ENCODE measurements at places on chromosomes 16 and 17.

GRCh38 chr17:4942760-4943508 lies 2.9 kb downstream of the RNF167 start:
- no peak for DNase-seq

GRCh38 chr17:33113276-33113990 lies 121.8 kb downstream of the SPACA3 start:
- DNase-seq: no peak

DNA sequence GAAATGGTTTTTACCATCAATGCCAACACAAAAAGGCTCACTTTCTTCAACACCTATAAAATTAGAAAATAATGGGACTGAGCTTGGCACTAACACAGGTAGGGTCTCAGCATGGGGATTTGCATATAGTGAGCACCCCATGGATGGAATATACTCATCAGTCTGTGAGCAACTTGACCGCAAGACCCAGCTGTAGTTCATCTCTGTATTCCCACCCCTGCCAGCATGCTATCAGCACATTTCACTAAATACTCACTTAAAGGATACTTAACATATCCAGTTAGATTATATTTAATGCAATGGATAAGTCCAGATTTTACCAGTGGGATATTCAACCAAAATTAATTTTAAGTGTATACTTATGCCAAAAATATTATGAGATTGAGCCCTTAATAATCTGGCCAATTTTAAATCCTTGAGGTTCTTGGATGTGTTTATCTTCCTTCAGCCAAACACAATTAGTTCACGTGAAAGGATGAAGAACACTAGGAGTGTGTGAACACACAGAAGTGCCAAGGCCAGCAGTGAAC lies 66.7 kb downstream of the C16orf95 start:
- DNase-seq: no peak

DNA sequence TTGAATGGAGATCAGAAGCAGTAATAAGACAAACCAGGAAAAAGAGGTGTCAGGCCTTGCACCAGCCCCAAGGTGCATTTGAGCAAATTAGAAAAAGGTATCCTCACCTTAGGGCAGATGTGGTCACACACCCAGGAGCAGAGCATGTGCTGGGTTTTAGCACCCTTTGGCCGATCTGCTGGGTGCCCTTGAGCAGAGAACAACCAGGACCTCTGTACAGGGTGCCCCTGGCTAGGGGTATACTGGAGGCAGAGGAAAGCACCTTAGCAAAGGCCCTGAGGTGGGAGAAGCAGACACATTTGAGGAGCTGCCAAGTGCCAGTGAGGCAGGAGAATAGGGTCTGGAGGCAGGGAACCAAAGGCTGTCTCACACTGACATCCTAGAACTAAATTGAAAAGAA lies 67.0 kb downstream of the IQCK start:
- no peak for DNase-seq

GRCh38 chr17:78101542-78101941 lies 27.0 kb downstream of the TMC6 start:
- DNase-seq: no peak

GRCh38 chr17:68175416-68175815 lies 72.4 kb upstream of the AMZ2 start:
- no peak for DNase-seq

DNA sequence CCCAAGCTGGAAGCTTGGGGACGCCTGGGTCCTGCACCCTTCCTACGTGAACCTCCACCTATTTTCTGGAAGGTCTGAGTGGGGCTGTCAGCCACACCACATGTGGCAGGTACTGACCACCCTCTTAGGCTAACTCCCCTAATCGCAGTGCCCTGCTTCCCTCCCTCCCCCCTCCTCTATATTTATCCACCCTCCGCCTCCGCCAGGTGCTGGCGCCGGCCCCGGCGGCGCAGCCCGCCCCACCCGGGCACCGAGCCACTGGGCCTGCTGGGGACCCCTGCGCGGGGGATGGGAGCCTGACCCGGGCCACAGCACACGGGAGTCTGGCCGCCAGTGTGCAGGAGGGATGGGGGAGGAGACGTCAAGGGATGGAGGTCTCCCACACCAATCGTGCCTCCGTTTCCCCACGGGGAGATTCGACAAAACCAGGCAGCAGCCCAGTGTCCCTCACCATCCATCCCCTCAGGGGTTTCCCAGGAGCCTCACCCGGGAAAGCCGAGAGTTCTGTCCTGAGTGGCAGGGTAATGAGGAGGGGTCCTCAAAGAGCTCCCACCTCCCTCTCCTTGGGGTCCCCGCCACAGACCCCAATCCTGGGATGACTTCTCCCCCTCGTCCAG lies 1.3 kb downstream of the PLEKHH3 start:
- DNase-seq: no peak

DNA sequence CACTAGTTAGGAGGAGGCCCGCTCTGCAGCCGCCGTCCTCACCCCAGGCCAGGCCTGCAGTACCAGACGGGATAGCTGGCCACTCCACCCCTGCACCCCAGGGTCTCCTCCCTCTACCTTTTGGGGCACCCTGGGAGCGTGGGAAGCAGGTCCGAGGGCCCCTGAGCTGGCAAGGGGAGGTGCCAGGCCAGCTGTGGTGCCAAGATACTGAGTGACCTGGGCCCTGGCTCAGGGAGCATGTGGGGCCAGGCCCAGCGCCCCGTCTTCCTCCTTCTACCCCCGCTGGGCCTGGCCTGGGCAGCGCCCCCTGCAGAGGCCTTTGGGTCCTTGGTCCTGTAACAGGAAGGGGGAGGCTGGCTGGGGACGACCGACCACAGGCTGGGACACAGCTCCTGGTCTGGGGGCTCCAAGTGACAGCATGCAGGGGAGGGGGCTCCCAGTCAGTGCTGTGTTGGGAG lies 13.0 kb downstream of the PAM16 start:
- DNase-seq: no peak

GRCh38 chr16:56048425-56049105 lies 142.7 kb upstream of the GNAO1 start:
- DNase-seq: no peak

GRCh38 chr17:69516225-69516624 lies 101.7 kb downstream of the MAP2K6 start:
- no peak for DNase-seq
